ENCODE measurements at places on chromosomes 2 and 18. TPM values are rescaled to one million over a fixed set of nuclear protein-coding genes. Genes with fewer than 3 reads are reported as not detected.

GRCh38 chr2:178005756-178006155, 66.8 kb downstream of the PDE11A start:
- no peak overlapping the region for H3K4me3 ChIP-seq
- H3K27me3 ChIP-seq = no peaks in the 10 kb centered on the region
- H3K27ac ChIP-seq = no peak overlapping the region
- no peaks in the 10 kb centered on the region for H3K4me1 ChIP-seq

GRCh38 chr2:240644859-240645301, 19.6 kb downstream of the GPR35 start:
- H3K4me3 ChIP-seq = no peak overlapping the region
- no peaks in the 10 kb centered on the region for H3K4me1 ChIP-seq
- no peaks in the 10 kb centered on the region for H3K27me3 ChIP-seq
- H3K36me3 ChIP-seq = no peaks in the 10 kb centered on the region
- H3K27ac ChIP-seq = no peak overlapping the region

- no peaks in the 10 kb centered on the region for H3K27me3 ChIP-seq
- H3K36me3 ChIP-seq = no peaks in the 10 kb centered on the region
- no peak for DNase-seq
- no peak overlapping the region for H3K27ac ChIP-seq
- H3K4me1 ChIP-seq = no peaks in the 10 kb centered on the region
Observed at GRCh38 chr2:174635776-174636404, 38.3 kb upstream of the WIPF1 start.

GRCh38 chr2:134079373-134079772, 174.5 kb upstream of the MGAT5 start:
- DNase-seq = no peak
- no peak overlapping the region for H3K27ac ChIP-seq
- H3K36me3 ChIP-seq = no peaks in the 10 kb centered on the region
- H3K4me1 ChIP-seq = no peaks in the 10 kb centered on the region
- H3K27me3 ChIP-seq = no peaks in the 10 kb centered on the region
- H3K4me3 ChIP-seq = no peak overlapping the region

DNA sequence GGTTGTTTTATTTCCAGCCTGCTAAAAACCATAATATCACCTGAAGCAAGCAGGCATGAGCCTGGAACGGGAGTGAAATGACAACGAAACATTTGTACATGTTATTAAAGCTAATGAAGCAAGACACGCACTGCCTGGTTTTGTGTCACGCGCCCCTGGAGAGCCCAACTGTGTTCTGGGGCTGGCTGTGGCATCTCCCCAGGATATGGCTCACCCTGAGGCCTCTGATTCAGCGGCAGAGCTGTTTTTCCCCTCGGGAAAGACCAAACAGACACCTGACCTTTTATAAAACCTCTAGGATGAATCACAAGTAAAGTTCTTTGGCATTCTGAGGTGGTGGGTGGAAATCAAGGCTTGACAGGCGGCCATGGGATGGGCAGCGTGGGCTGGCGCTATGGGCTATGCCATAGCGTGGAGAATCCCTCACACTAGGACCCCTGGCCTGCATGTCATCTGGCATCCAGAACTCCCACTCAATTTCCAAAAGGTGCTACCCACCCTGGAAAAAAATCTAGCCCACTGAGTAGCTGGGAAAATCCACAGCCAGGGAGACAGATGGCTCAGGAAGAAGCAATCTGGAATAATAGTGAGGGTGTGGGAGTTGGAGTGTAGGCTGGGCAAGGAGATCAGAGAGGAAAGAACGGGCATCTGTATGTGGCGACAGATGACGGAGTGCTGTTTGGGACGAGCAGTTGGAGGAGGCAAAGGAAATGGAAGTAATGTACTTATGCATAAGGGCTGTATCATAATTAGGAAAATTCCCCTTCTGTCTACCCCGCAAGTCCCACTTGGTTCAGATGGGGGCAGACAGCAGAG, 262.0 kb downstream of the AFF3 start:
- no peak overlapping the region for H3K27ac ChIP-seq
- no peaks in the 10 kb centered on the region for H3K36me3 ChIP-seq
- no peak overlapping the region for H3K4me3 ChIP-seq
- H3K27me3 ChIP-seq = no peaks in the 10 kb centered on the region
- no peak for DNase-seq

DNA sequence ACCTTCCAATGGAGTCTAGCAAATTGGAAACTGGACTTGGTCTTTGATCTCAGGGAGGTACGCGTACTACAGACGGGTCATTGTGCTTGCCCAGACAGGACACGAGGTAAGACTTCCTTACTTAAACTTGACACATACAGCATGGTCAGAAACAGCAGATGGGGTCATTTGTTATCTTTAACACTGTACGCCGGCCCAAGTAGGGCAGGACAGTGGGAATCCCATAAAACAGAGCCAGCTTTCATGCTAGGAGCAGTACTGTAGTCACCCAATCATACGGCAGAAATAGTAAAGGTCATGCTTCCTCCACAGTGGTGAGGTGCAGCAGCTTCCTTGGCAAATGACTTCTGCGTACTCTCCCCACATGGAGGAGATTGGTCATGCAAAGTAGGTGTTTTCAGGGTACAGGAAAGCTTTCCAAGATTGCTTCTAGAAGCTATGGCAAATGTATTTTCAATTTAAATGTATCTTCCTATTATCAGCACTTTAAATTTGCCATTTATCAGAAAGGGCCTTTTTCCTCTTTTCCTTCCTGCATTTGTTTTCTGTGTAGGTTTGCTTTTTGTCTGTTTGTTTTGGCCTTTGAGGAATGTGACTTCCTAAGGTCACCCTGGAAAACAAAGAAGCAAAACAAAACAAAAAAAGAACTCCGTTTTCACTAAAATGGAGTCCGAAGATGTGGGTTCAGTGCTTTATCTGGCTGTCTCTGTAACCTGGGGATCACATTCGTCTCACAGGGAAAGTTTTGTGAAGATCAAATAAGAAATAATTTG, 74.0 kb upstream of the DSG1 start:
- peak overlapping the region; percentile 56 for H3K27ac ChIP-seq
- no peak for DNase-seq
- H3K36me3 ChIP-seq = no peaks in the 10 kb centered on the region
- H3K4me3 ChIP-seq = no peak overlapping the region
- H3K27me3 ChIP-seq = no peaks in the 10 kb centered on the region

DNA sequence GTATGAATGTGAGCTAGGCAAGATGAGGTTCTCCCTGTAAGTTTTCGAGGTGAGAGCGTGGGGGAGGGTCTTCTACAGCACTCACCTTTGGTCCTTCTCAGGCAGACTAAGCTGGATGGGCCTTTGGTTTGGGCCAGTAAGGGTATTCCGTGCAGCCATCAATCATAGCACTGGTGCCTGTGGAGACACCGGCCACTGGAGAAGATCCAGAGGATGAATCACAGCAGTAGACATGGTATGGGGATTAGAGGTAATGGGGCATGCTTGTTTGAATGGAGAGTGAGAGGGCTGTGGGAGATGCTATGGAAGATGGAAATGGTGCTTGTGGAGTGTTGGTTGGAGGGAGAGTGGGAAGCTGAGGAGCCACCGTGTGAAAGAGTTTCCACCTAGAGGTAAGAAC, 16.1 kb downstream of the MAPRE3 start:
- H3K27ac ChIP-seq = no peak overlapping the region
- no peak for DNase-seq
- no peak overlapping the region for H3K4me3 ChIP-seq
- H3K27me3 ChIP-seq = no peaks in the 10 kb centered on the region

GRCh38 chr18:25646971-25647370, 295.0 kb upstream of the ZNF521 start:
- no peaks in the 10 kb centered on the region for H3K4me1 ChIP-seq
- no peaks in the 10 kb centered on the region for H3K27me3 ChIP-seq
- DNase-seq = no peak
- no peak overlapping the region for H3K4me3 ChIP-seq
- H3K27ac ChIP-seq = no peak overlapping the region

DNA sequence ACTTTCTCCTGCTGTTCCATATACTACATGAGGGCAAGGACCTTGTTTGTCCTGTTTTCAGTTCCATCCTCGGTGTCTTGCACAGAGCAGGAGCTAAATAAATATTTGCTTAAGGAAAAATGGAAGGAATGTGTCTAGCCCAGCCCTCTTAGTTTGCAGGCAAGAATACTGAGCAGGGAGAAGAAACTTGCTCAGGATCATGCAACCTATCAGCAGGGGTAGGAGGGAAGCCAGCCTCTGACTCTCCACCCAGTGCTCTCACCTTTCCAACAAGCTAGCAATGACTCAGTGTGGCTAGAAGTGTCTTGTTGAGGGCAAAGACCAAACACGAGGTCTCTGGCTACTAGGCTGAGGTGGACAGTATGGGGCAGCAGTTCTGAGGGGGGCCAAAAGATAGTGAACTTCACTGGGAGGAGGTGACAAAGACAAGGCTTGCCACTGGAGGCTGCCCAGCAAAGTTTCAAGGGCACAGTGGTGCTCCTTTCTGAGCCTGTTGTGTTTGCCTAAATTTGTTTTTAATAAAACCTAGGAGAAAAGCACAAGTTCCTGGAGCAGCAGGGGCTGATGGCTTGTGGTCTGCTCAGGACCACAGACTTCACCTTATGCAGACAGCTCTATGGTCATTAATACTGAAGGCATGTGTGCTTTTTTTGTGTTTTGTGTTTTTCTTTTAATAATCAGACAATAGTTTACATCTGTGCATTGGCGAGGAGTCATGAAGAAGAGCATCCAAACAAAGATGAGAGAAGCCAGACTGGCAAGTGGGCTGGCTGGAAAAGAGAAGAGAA, 49.1 kb upstream of the CTAGE1 start:
- no peak overlapping the region for H3K27ac ChIP-seq
- DNase-seq = no peak
- H3K27me3 ChIP-seq = no peaks in the 10 kb centered on the region
- no peak overlapping the region for H3K4me3 ChIP-seq
- H3K4me1 ChIP-seq = peaks cover 2% of the 10 kb centered on the region
- no peaks in the 10 kb centered on the region for H3K36me3 ChIP-seq

The MC4R gene
- polyA plus RNA-seq = not detected

The CASP10 gene
- polyA plus RNA-seq = 2.6 TPM

The GATA6 gene
- polyA plus RNA-seq = 1.8 TPM

The DES gene
- 0.15 TPM for polyA plus RNA-seq

The EFR3B gene
- 0.05 TPM for polyA plus RNA-seq

Measured in liver (tissue), 10 donors.